ENCODE measurements at places on chromosomes 13 and 19.

DNA sequence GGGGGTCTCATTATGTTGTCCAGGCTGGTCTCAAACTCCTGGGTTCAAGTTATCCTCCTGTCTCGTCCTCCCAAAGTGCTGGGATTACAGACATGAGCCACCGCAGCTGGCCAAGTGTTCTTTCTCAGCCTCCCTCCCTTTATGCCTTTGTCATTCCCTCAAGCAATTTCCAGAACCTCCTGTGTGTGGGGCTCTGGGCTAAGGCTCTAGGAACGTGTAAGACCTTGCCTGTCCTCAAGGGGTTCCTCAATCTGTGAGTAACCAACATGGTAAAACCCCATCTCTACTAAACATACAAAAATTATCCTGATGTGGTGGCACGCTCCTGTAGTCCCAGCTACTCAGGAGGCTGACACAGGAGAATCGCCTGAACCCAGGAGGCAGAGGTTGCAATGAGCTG is 15.5 kb upstream of the SPACA4 start:
- no peak for DNase-seq

- DNase-seq, result no peak
Observed at GRCh38 chr13:45521297-45521696, 56.6 kb downstream of the COG3 start.

DNA sequence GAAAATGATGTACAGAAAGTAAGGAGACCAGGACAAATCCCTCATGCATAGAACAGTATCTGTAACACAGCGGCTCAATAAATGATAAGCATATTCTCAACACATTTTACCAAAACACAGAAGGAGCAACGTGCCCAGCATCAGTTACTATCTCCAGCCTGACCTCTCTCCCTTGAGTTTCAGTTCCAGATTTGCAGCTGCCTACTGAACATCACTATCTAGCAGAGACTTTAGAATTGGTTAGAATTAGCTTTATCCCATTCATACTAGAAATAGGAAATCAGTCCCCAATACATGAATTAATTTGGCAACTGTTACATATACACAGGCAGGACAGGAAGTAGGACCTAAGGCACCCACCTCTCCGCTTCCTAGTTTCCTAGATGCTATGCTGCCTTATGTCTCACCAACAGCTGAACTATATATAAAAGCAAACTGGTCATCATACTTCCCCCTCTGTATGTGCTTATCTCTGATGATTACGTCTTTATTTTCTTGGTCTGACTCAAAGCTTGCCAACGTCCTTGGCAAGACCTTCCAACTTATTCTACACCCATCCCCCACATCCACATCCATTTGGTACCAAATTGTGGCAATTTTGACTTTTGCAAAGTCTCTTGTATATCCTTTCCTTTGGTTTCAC is 61.1 kb downstream of the SACS start:
- no peak for DNase-seq

DNA sequence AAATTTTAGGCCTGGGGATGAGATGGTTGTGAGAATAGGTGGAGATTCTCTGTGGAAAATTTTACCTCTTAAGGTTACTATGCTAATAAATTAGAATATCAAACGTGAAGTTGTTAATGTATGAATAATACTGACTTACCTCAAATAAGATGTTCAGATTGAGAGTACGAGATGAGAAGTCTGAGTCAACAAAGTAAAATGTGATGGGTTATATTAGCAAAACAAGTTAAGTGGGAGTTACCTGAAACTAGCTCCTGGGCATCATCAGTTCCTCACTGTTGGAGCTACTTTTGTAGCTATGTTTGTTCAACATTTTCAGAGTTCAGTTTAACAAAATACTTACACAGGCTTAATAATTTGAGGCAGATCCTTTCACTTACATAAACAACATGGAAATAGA is 108.6 kb downstream of the PIBF1 start:
- DNase-seq, result no peak

- DNase-seq, result no peak
Observed at GRCh38 chr13:75961911-75962310, 325.8 kb downstream of the LMO7 start.

- no peak for DNase-seq
Observed at GRCh38 chr19:8635422-8635821, 5.0 kb downstream of the NFILZ start.

GRCh38 chr13:33676045-33676989 is 141.6 kb upstream of the RFC3 start:
- DNase-seq, result no peak

- no peak for DNase-seq
Observed at GRCh38 chr19:19031891-19032290, 1.4 kb downstream of the SUGP2 start.

GRCh38 chr13:53043398-53043797 is 14.8 kb downstream of the OLFM4 start:
- DNase-seq, result no peak

DNA sequence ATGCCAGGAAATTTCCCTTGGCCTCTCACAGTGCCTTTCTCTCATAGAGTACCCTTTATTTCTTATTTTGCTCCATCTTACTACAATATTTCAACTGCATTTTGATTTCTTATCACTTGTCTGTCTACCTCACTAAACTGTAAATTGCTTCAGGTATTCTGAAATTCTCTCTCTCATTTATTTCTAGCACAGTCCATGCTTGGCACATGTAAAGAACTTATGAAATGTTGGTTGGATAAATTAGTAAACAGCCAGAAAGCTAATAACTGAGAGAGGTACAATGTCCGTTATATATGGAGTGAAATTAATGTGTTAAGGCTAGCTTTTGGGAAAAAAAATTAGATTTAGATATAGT is 138.3 kb upstream of the RFC3 start:
- no peak for DNase-seq

GRCh38 chr19:1397838-1398237 is 3.5 kb downstream of the GAMT start:
- no peak for DNase-seq

DNA sequence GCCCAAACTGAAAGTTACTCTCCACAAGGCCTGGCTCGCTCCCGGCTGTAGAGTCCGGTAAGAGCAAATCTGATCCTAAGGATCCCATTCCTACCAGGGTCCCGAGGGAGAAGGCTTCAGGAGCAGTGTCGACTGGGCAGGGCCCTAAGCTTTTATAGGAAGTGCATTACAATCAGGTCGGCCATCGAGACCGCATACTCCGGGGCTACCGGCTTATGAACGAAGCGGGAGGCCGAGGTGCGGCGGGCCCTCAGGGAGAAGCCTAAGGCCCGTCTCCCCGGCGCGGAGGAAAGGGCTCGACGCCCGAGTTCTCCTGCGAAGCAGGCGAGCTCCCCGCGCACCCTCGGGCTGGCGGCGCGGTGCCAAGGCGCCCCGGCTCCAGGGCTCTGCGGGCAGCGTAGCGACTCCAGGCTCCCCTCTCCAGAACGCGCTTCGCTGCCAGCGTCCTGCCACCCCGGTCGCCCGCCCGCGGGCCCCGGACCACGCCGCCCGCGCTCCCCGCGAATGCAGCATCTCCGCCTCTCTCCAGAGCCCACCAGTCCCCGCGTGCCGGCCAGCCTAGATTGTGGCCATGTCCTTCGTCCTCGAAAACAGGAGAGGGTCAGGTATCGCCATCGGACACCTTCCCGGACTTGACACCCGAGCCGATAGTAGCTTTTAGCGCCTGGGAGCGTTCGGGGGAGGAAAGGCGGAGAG is 1.4 kb downstream of the EFNB2 start:
- no peak for DNase-seq

GRCh38 chr19:42497492-42498168 is 30.7 kb downstream of the CEACAM1 start:
- DNase-seq, result no peak

DNA sequence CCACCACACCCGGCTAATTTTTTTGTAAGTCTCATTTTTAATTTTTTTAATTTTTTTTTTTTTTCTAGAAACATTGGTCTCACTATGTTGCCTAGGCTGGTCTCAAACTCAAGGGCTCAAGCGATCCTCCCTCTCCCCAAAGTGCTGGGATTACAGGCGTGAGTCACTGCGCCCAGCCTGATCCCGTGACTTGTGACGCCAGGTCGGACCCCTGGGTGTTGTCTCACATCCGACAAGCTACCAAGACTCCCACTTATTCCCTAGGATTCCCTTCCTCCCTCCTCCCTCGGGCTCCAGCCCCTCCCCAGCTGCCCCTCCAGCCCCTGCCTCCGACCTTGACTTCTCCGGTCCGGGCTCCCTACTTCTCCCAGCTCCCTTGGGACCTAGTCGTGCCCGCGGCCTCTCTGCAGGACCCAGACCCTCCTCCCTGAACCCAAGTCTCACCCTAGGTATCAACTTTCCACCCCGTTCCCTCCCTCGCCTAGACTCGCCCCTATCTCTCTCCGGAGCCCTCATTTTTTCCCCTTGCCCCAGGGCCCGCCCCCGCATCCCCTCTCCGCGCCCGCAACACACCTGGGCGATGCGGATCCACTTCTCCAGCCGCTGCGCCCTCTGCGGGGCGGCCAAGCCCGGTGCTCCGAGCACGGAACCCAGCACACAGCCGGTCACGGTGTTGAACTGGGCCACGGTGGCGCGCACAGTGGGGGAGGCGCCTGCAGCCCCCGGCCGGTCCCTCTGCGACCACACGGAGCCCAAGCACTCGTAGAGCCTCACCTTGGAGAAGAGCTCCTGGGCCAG is 13.1 kb downstream of the RGL3 start:
- no peak for DNase-seq
